Psoas muscle (tissue), 8 donors: ENCODE measurements at places on chromosomes 2 and 18. TPM values are rescaled to one million over a fixed set of nuclear protein-coding genes. Genes with fewer than 3 reads are reported as not detected.

GRCh38 chr2:156955701-156956100, 301.8 kb upstream of the GALNT5 start:
- H3K36me3 ChIP-seq, result no peaks in the 10 kb centered on the region
- H3K4me3 ChIP-seq, result no peak overlapping the region
- H3K4me1 ChIP-seq, result no peaks in the 10 kb centered on the region
- H3K27me3 ChIP-seq, result no peaks in the 10 kb centered on the region

- DNase-seq, result no peak
- H3K4me3 ChIP-seq, result no peak overlapping the region
- H3K27ac ChIP-seq, result no peak overlapping the region
- no peaks in the 10 kb centered on the region for H3K4me1 ChIP-seq
Observed at GRCh38 chr2:219079417-219079816, 18.7 kb upstream of the IHH start.

- H3K27me3 ChIP-seq, result no peaks in the 10 kb centered on the region
- H3K27ac ChIP-seq, result no peak overlapping the region
- H3K4me3 ChIP-seq, result no peak overlapping the region
- no peaks in the 10 kb centered on the region for H3K4me1 ChIP-seq
- no peaks in the 10 kb centered on the region for H3K36me3 ChIP-seq
- DNase-seq, result no peak
Observed at GRCh38 chr2:182610231-182610630, 105.8 kb upstream of the DNAJC10 start.

DNA sequence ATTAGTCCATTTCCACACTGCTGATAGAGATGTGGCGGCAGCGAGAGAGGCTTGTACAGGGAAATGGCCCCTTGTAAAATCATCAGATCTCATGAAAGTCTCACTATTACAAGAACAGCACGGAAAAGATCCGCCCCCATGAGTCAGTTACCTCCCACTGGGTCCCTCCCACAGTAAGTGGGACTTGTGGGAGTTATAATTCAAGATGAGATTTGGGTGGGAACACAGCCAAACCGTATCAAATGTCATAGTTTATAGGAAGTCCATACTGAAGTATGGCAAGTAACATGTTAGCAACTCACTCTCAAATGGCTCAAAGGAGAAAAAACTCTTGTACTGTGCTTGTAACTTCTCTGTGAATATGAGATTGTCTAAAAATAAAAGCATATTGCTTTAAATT, 56.1 kb downstream of the FARP2 start:
- no peaks in the 10 kb centered on the region for H3K4me1 ChIP-seq
- peaks cover 86% of the 10 kb centered on the region for H3K36me3 ChIP-seq
- H3K27me3 ChIP-seq, result no peaks in the 10 kb centered on the region
- no peak for DNase-seq
- H3K4me3 ChIP-seq, result no peak overlapping the region

DNA sequence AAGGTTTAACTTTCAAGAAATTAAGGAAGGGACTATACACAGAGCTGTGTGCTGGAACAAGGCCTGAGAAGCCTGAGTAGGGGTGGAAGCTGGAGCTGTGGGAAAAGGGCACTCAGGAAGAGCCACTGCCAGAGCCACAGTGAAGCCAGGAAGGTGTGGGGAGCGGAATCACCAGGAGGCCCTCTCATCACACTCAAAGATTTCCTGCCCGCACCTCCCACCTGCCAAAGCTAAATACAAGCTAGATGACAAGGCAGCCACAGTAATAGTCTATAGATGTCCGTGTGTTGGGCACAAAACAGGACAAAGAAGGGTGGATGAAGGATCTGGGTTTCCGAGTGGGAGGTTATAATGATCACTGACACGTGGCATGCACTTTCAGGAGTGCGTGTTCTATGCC, 126.0 kb downstream of the ZNF532 start:
- peak; percentile 59 for DNase-seq
- no peaks in the 10 kb centered on the region for H3K27me3 ChIP-seq
- no peaks in the 10 kb centered on the region for H3K36me3 ChIP-seq
- no peak overlapping the region for H3K4me3 ChIP-seq

GRCh38 chr2:205311201-205311600, 371.1 kb upstream of the NRP2 start:
- DNase-seq, result no peak
- no peak overlapping the region for H3K27ac ChIP-seq
- no peaks in the 10 kb centered on the region for H3K4me1 ChIP-seq
- H3K36me3 ChIP-seq, result no peaks in the 10 kb centered on the region

- H3K36me3 ChIP-seq, result no peaks in the 10 kb centered on the region
- H3K27me3 ChIP-seq, result no peaks in the 10 kb centered on the region
- no peak overlapping the region for H3K27ac ChIP-seq
Observed at GRCh38 chr2:48714245-48714644, 41.3 kb downstream of the LHCGR start.

DNA sequence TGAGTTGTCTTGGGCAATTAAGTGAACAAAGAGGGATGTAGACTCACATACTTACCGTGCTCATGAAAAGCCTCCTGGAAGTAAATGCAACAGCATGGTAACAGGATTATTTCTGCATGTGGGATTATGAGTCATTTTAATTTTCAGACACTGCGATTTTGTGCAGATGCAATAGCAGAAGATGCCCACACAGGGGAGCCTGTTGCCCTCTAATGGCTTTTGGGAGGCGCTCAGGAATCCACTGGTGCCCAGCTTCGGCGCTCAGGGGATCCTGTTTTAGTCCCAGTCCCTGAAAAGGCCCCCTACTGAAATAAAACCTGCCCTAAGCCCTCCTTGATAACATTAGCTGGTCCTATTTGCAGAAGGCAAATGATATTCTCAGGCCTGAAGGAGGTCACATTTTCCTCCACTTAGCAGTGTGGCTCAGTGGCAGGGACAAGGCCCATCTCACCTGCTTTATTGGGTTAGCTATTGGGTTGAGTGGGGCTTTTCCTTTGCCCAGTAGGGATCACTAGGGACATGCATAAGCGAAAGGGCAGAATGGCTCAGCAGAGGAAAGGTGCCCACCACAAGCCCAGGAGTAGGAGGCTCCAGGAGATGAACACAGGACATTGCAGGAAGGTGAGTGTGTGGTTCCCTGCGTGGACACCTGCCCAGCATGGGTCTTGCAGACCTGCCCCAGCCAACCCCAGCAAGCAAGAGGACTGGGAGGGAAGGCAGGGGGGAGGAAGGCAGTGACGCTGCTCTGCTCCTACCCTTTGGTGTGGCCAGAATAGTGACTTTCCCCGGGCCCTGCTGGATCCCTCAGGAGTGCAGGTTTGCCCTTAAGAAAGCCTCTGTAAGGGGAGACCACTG, 26.5 kb upstream of the KCNS3 start:
- no peaks in the 10 kb centered on the region for H3K27me3 ChIP-seq
- DNase-seq, result peak; percentile 44
- H3K27ac ChIP-seq, result no peak overlapping the region
- no peak overlapping the region for H3K4me3 ChIP-seq
- H3K36me3 ChIP-seq, result no peaks in the 10 kb centered on the region

DNA sequence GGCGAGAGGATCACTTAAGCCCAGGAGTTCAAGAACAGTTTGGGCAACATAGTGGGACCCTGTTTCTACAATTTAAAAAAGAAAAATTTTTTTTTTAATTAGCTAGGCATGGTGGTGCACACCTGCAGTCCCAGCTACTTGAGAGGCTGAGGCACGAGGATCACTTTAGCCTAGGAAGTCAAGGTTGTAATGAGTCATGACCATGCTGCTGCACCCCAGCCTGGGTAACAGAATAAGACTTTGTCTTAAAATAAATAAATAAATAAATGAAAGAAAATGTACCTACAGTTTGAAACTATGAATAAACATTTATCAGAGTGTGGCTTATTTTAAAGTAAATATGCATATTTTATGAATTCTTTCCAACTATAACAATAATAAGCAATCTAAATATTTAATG, 16.7 kb downstream of the PDE1A start:
- no peak overlapping the region for H3K4me3 ChIP-seq
- no peaks in the 10 kb centered on the region for H3K36me3 ChIP-seq
- DNase-seq, result no peak
- H3K27ac ChIP-seq, result no peak overlapping the region
- no peaks in the 10 kb centered on the region for H3K27me3 ChIP-seq

GRCh38 chr2:239008677-239009588, 161.0 kb downstream of the TWIST2 start:
- no peaks in the 10 kb centered on the region for H3K4me1 ChIP-seq
- no peak overlapping the region for H3K27ac ChIP-seq
- DNase-seq, result no peak
- no peaks in the 10 kb centered on the region for H3K36me3 ChIP-seq
- H3K4me3 ChIP-seq, result no peak overlapping the region

DNA sequence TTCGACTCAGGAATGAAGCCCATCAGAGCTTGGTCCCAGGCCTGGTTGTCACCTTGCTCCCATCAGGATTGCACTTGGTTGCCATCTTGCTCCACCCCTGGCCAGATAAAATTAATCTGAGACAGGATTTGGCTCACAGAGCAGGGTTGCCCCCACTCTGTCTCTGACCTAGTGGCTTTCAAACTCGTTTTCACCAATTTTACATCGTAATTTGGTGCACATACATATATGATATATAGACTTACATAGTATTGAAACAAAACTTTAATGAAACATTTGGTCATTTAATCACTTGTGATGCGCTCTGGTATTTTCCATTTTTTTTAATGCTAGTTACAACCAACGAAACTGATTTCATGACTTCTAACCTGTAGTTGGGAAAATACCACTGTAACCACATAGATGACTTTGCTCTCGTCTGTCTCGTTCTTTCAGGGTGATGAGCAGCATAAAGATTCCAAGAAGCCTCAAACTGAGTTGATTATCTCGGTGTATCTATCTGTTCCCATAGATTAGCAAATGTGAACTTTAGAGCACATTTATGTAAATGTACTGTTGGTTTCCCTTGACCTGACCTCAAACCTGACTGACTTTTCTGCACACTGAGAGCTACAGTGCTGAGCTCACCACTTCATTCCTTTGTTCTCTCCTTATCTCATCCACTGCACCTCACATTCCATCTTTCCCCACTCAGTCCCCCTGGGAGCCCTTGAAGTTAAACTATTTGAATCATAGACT, 30.5 kb upstream of the PLB1 start:
- DNase-seq, result no peak
- no peak overlapping the region for H3K4me3 ChIP-seq
- no peak overlapping the region for H3K27ac ChIP-seq
- H3K27me3 ChIP-seq, result no peaks in the 10 kb centered on the region
- H3K36me3 ChIP-seq, result no peaks in the 10 kb centered on the region

DNA sequence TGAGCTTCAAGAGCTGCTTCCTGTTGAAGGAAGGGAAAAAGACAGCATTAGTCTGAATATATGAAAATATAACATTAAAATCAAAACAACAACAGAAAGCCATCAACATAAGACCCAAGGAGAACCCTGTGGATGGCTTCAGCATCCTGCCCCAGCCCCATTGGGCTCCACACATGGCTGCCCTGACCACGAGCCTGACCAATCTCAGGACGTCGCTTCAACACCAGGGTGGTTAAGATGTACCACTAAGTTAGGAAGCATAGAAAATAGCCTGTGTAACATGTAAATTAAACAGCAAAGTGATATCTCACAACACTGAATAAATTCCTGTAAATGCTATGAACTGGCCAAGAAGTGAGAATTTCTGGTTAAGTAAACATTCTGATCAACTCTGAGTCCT, 77.2 kb upstream of the CD226 start:
- peaks cover 2% of the 10 kb centered on the region for H3K36me3 ChIP-seq
- no peak for DNase-seq
- no peak overlapping the region for H3K4me3 ChIP-seq

DNA sequence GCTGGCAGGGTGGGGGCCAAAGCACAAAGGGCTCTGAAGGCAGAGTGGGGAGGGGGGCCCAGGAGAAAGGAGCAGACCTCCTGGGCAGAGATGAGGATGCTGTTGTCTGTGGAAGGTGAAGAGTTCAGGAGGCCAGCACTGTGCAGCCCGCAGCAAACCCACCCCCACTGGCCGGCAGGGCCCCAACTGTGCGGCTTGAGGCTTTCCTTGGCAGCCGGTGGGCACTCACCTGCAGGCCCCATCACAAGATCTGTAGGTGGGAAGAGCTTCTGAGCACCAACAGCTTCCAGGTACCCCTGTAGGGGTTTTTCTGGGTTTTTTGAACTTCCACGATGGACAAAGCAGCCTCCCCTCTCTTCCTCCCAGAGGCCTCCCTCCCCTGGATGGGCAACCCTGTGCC, 72.9 kb downstream of the NDUFA10 start:
- no peak overlapping the region for H3K27ac ChIP-seq
- H3K27me3 ChIP-seq, result no peaks in the 10 kb centered on the region
- H3K4me3 ChIP-seq, result no peak overlapping the region
- no peaks in the 10 kb centered on the region for H3K36me3 ChIP-seq
- H3K4me1 ChIP-seq, result peaks cover 20% of the 10 kb centered on the region

GRCh38 chr2:74893332-74893731, 59.4 kb downstream of the HK2 start:
- H3K4me3 ChIP-seq, result no peak overlapping the region
- no peaks in the 10 kb centered on the region for H3K27me3 ChIP-seq
- no peaks in the 10 kb centered on the region for H3K4me1 ChIP-seq
- peaks cover 69% of the 10 kb centered on the region for H3K36me3 ChIP-seq

GRCh38 chr18:77522051-77522675, 272.5 kb downstream of the GALR1 start:
- H3K4me3 ChIP-seq, result no peak overlapping the region
- H3K36me3 ChIP-seq, result no peaks in the 10 kb centered on the region
- no peak overlapping the region for H3K27ac ChIP-seq
- no peaks in the 10 kb centered on the region for H3K4me1 ChIP-seq

GRCh38 chr2:156958374-156958773, 299.1 kb upstream of the GALNT5 start:
- H3K4me1 ChIP-seq, result no peaks in the 10 kb centered on the region
- DNase-seq, result no peak
- no peaks in the 10 kb centered on the region for H3K27me3 ChIP-seq
- H3K36me3 ChIP-seq, result no peaks in the 10 kb centered on the region

The IKZF2 gene
- total RNA-seq, result 6.2 TPM

The MEIS1 gene
- total RNA-seq, result 6.1 TPM

The FAM237A gene
- not detected for total RNA-seq

The MSTN gene
- 6.6 TPM for total RNA-seq

The SLC8A1 gene
- 2.9 TPM for total RNA-seq

The SAG gene
- total RNA-seq, result not detected

The EGR4 gene
- not detected for total RNA-seq

The IL36B gene
- total RNA-seq, result not detected

The PLA2R1 gene
- total RNA-seq, result 0.26 TPM

The CWC22 gene
- total RNA-seq, result 19.0 TPM
